ENCODE measurements at places on chromosomes 5 and 9. TPM values are rescaled to one million over a fixed set of nuclear protein-coding genes. Genes with fewer than 3 reads are reported as not detected.
A peak's percentile ranks its signal among the peaks of the same experiment; 100 is the strongest.

DNA sequence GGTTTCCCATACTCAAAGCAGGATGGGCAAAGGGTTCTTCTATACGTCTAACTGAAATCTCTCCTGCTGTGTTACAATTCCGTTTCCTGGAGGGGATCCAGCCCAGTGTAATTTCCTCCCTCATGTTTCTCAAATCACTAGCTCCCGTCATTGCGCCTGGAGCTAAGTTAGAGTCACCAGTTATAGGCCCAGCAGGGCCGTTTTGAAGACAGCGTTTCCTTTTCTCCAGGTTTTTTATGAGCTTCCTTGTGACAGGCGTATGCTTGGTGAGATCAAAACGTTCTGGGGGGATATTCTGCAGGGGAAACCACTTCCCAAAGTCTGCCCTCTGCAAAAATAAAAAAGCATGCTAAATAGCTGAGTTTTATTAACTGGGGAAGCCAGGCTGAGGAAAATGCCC is 53.0 kb upstream of the WWC1 start:
- DNase-seq, result no peak
- no peaks in the 10 kb centered on the region for H3K36me3 ChIP-seq
- H3K4me3 ChIP-seq, result no peak overlapping the region
- H3K27ac ChIP-seq, result no peak overlapping the region

FUBP3 gene
- total RNA-seq, result 47.6 TPM

DNA sequence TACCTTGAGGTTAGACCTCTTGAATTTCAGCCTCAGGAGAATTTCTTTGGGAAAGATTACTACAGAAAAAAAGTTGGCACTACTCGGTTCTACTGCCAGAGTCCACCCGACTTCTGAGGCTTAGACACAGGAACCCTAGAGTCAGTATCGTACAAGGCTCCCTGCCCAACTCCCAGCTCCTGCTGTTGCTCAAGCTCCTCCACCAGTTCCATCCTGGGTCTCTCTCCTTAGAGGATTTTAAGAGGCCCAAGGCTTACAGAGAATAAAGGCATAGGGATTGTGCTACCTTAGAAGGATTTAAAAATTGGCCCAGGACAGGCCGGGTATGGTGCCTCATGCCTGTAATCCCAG is 29.0 kb upstream of the SSBP2 start:
- H3K36me3 ChIP-seq, result no peaks in the 10 kb centered on the region
- H3K4me1 ChIP-seq, result peaks cover 5% of the 10 kb centered on the region
- no peak for DNase-seq
- no peak overlapping the region for H3K4me3 ChIP-seq
- no peaks in the 10 kb centered on the region for H3K27me3 ChIP-seq

PCDHA4 gene
- 8.6 TPM for total RNA-seq

ACTBL2 gene
- total RNA-seq, result not detected

- no peaks in the 10 kb centered on the region for H3K4me1 ChIP-seq
- peak; percentile 45 for DNase-seq
- no peak overlapping the region for H3K27ac ChIP-seq
- H3K36me3 ChIP-seq, result no peaks in the 10 kb centered on the region
Measured at GRCh38 chr5:148957591-148958202, 105.2 kb downstream of the SH3TC2 start.

ATG12 gene
- 84.3 TPM for total RNA-seq

ZNF454 gene
- total RNA-seq, result 7.7 TPM

DNA sequence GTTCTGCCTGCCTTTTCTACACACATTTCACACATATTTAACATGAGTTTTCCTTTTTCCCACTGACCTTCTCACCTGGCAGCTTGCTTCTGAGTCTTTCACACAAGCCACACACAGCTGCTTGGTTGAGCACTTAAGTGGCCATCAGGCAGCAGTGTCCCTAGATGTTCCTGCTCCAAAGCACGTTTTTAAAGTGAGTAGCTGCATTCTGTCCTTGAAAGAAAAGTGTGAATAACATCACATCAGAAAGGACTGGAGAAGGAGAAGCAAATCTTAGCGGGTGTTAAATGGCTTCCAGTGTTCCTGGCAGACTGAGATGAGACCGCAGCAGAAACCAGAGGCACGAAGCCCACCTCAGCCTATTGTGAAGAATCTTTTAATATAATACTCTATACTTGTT is 209.2 kb upstream of the IRX4 start:
- H3K4me1 ChIP-seq, result no peaks in the 10 kb centered on the region
- H3K4me3 ChIP-seq, result no peak overlapping the region
- H3K27me3 ChIP-seq, result peaks cover 2% of the 10 kb centered on the region
- no peaks in the 10 kb centered on the region for H3K36me3 ChIP-seq

GRCh38 chr5:31186672-31187267 is 6.7 kb upstream of the CDH6 start:
- H3K27ac ChIP-seq, result no peak overlapping the region
- H3K4me1 ChIP-seq, result no peaks in the 10 kb centered on the region
- no peak overlapping the region for H3K4me3 ChIP-seq
- no peaks in the 10 kb centered on the region for H3K36me3 ChIP-seq
- no peaks in the 10 kb centered on the region for H3K27me3 ChIP-seq
- no peak for DNase-seq
